ENCODE measurements at places on chromosomes 3 and 15. TPM values are rescaled to one million over a fixed set of nuclear protein-coding genes. Genes with fewer than 3 reads are reported as not detected.

The ANKRD63 gene
- total RNA-seq, result not detected

The PLCH1 gene
- 0.08 TPM for total RNA-seq

The SERPINI2 gene
- 0.15 TPM for total RNA-seq

The CFAP100 gene
- not detected for total RNA-seq

The EIF1B gene
- total RNA-seq, result 17.9 TPM

The SLC12A1 gene
- total RNA-seq, result not detected

DNA sequence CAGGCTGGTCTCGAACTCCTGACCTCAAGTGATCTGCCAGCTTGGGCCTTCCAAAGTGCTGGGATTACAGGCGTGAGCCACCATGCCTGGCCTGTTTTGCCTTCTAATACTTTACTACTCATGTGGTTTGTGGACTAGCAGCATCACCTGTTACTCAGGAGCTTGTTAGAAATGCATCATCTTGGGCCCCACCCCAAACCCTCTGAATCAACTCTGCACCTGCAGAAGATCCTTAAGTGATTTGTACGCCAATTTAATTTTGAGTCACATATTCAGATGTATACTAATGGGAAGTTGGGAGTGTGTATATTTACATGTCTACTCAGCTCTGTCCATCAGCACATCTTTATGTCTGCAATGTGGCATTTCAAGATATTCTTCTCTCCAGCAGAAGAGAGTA, 6.1 kb downstream of the TBC1D21 start:
- peak; percentile 4 for DNase-seq

- DNase-seq, result no peak
These were observed 29.6 kb downstream of the MGA start for GRCh38 chr15:41689834-41690233.

DNA sequence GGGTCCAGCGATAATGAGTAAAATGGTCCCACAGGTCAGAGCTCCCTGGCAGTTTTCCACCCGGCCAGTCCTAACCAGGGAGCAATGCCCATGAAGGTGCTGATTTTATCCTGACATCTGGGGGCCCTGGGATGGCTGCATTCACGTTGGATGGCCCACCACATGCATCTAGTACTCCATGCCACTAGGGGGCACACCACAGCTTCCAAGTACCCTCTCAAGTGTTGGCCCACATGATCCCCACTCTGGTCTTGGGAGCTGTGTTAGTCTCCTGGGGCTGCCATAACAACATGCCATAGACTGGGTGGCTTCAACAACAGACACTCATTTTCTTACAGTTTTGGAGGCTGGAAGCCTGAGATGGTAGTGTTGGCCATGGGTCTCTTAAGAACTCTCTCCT, 225.5 kb downstream of the SLCO3A1 start:
- no peak for DNase-seq

- no peak for DNase-seq
These were observed 28.4 kb upstream of the ADAMTS9 start for GRCh38 chr3:64716110-64716710.

- DNase-seq, result no peak
These were observed 240.4 kb downstream of the RPLP1 start for GRCh38 chr15:69693059-69693458.

DNA sequence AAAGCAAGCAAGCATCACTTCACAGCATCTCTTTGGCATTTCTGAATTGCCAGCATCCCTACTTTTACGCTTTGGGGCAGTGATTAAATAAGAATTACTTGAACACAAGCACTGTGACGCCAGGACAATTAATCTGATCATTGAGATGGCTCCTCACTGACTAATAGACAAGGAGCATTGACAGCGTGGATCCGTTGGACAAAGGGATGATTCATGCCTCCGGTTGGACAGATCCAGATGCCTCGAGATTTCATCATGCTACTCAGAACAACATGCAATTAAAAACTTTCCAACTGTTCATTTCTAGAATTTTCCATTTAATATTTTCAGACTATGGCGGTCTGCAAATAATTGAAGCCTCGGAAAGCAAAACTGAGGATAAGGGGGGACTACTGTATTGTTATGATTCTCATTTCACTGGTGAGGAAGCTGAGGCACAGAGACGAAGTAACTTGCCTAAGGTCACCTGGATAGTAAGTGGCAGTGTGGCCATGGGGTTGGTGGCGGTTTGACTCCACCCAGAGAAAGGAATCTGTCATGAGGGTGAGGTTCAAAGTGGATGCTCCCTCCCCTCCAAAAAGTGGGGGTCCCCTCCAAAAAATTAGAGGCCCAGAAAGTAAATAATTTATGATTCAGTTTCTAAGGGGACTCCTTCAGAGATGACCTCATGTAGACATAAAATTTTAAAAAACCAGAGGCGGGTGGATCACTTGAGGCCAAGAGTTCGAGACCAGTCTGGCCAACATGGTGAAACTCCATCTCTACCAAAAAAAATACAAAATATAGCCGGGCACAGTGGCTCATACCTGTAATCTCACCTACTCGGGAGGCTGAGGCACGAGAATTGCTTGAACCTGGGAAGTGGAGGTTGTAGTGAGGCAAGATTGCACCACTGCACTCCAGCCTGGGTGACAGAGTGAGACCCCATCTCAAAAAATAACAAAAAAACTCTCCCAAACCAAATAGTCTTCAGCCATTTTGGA, 12.3 kb upstream of the PGPEP1L start:
- no peak for DNase-seq

DNA sequence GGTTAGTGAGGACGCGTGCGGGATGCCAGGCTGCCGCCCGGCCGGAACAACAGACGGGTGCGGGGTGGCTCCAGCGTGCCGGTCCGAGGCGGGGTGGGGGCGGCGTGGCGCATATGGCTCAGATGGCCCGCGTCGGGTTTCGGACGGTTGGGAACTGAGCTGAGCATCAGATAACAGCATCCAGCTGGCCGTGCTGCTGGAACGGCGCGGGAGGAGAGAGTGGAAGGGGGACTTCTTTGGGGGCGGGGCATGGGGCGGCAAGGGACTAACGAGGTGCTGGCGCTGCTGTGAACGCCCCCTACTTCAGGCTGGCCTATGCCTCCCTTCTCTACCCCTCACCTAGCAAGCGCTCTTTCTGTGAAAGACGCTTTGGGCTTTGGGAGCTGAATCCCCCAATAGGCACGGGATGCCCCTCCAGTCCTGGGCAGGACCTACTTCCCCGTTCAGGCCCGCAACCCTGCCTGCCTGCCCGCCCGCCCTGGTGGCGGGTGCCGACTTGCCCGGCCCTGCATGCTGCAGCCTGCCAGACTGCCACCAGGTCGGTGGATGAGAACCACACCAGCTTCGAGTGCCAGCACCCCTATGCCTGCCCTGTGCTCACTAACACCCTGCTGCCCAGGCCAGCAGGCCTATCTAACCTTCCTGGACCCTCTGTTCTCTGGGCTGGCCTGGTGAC, 542 bp downstream of the INKA1 start:
- DNase-seq, result peak; percentile 48

DNA sequence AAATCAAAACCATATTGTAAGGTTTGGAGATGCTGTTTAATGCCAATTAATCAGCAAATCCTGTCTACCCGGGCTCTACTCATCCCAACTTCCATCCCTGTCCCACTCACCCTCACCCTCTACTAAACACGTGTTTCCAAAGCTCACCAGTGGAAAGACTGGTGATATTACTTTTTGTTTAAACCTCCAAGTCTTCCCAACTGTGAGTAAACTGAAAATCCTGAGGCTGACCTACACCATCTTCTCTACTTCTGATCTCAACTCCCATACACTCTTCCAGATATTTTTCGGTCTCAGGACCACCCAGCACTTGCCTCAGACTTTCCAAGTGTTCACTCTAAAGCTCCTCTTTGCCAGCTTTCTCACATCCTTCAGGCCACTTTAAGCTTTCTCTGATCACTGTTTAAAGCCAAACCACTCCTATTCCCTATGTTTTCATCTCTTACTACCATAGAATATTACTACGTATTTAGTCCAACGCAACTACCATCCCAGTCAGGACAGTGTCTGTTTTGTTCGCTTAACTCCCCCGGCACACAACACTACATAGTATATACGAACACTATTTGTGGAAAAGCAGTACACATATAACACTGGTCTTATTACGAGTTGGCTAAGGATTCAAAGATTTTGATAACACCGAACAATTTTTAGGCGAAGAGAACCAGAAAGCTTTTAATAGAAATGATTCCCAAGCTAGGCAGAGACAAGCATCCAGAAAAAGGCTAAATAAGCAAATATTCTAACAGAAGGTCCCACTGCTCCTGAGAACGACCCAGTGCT, 684 bp downstream of the RPL4 start:
- DNase-seq, result no peak

DNA sequence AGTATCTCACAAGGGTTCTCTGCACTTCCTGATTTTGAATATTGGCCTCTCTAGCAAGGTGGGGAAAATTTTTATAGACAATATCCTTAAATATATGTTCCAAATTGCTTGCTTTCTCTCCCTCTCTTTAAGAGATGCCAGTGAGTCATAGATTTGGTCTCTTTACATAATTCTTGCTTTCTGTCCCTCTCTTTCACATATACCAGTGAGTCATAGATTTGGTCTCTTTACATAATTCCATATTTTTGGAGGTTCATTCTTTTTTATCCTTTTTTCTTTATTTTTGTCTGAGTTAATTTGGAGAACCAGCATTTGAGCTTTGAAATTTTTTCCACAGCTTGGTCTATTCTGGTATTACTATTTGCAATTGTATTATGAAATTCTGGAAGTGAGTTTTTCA, 77.7 kb upstream of the NUDT16 start:
- DNase-seq, result no peak

DNA sequence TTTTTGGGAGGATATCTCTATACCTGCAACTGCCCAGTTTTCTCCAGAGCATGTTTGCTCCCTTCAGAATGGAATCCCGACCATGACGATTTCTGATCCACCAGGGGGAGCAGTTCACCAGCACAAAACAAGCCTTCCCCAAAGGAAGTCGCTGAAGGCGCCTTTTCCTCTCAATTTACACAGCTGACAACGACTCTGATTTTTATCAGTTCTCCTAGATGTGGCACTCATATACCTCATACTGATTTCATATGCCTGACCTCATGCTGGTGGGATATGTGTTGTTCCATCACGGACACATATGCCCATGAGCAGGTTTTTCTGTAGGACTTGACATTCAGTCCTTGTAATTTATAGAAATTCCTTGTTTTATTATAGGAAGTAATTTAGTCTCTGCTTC, 1028.2 kb downstream of the MCTP2 start:
- DNase-seq, result peak; percentile 61

GRCh38 chr3:129654131-129654530, 47.7 kb upstream of the PLXND1 start:
- no peak for DNase-seq

GRCh38 chr15:63041974-63042876, at the start of gene TPM1:
TPM1 (plus strand) TSS chr15:63042747; CDS start chr15:63042830, 83 bp downstream.
- peak; percentile 54 for DNase-seq

DNA sequence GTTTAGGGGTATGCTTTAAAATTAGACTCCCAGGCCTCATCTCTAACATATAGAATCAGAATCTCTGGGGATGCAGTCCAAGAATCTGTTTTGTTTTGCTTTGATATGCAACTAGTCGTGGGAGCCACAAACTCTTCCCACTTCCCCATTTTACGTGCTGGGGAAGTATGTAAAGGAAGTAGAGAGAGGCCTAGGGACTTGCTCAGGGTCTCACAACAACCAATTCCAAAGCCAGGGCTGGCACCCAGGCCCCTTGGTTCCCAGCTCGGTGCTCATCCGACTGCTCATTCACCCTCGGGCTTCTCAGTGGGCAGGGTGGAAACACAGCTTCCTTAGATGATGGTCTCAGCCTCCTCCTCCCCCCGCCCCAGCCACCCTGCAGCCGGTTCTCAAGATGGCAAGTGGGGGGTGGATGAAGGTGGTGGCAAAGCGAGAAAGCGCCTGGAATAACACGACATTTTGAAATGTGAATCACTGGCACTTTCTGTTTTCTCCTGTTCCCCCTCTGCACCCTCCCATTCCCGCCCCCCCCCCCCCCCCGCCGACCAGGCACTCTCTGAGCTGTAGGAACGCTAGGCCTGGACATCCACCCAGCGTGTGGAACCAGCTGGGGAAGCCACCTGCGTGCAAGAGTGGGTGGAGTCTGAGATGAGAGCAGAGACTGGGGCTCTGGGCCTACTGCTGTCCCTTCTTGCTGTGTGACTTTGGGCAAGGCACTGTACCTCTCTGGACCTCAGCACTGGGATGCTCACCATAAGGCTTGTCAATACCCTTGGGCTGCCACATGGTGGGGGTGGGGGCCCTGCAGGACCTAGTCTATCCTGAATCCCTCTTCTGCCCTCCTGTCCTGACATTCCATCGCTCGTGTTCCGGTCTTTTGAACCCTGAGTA, 214.5 kb downstream of the RPLP1 start:
- no peak for DNase-seq

DNA sequence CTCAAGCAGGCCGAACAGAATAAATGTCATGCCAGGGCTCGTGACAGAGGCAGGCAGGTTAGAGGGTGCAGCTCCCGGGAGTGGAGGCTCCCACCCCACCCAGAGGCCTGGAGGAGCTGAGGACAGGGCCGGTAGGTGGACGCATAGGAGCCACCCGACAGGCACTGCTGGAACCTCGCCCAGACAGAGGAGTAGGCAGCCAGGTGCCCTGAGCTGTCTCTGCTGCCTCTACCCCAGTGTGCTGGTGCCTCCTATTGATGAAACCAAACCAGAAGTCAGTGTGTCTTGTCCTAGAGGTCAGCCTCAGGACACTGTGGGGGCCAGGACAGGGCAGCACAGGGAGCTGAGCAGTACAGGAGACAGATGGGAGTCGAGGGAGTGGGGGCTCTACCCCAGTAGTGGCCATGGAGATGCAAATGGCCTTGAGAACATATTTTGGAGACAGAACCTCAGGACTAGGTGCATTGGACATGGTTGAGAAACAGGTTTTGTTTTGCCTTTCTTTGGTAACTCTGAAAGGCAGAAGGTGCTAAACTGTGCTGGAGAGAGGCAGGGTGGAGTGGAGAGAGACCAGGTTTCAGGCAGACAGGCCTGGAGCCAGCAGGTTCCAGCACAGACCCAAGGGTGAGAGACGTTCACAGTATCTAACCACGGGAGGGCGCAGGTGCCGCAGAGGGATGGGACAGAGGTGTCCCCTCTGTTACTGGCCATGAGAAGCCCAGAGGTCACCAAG, 15.4 kb upstream of the KLF15 start:
- DNase-seq, result peak; percentile 87

- no peak for DNase-seq
These were observed 334.5 kb upstream of the FRG2C start for GRCh38 chr3:75329476-75330097.

GRCh38 chr15:77598644-77599043, 34.1 kb downstream of the LINGO1 start:
- DNase-seq, result no peak

- no peak for DNase-seq
These were observed 16.2 kb upstream of the CLEC3B start for GRCh38 chr3:45009868-45010267.

GRCh38 chr3:117645561-117646242, 936.1 kb downstream of the TUSC7 start:
- no peak for DNase-seq
